ENCODE measurements at places on chromosomes 12 and 14. TPM values are rescaled to one million over a fixed set of nuclear protein-coding genes. Genes with fewer than 3 reads are reported as not detected.

DNA sequence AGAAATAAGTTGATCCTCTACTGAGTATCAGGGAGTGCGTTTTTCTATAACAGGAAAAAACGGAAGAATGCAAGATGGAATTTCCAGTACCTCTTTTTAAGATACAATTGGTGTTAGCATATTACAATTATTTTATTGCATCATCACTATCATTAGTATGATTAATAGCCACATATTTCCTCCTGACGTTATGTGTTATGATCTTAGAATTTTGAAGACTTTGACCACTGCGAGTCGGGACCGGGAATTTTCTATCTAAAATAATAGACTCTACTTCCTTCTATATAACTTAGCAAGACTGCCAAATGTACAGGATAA is 679 bp upstream of the SAV1 start:
- DNase-seq, result no peak

DNA sequence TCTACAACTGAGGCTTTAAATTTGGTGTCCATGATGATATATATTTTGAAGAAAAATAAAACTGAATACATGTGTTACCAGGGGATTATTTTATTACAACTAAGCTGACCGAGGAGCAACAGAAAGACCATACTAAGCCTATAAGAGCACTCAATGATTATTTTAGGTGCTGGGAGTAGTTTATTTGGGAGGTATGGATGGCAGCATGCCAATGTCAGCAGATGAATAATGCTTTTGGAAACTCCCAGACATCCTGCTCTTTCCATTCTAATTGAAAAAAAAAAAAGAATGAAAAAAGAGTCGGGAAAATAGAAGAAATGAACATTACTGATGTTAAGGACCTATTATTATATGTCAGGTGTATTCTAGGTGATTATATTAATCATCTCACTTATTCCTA is 441.2 kb downstream of the BTG1 start:
- DNase-seq, result no peak

GRCh38 chr12:44003721-44004120 is 167.8 kb downstream of the TMEM117 start:
- no peak for DNase-seq

- DNase-seq, result no peak
These were observed 9.8 kb downstream of the CYP46A1 start for GRCh38 chr14:99693918-99694317.

DNA sequence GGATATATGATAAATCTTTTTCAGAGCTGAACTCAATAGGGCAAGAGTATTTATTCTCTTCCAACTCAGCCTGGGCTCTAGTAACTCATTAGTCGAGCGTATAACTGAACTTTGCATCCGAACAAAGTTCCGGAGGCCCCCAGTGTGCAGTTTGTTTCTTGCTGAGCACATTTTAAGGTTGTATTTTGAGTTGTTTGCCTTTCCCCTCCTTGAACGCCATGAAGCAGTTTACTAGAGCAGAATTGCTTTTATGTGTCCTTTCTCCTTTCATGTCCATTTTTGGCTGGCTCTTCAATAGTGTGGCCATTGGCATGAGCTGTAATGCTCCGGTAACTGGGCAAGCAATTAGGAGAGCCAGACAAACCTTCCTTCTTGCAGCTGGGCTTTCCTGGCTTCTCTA is 105.3 kb downstream of the WIF1 start:
- DNase-seq, result no peak

DNA sequence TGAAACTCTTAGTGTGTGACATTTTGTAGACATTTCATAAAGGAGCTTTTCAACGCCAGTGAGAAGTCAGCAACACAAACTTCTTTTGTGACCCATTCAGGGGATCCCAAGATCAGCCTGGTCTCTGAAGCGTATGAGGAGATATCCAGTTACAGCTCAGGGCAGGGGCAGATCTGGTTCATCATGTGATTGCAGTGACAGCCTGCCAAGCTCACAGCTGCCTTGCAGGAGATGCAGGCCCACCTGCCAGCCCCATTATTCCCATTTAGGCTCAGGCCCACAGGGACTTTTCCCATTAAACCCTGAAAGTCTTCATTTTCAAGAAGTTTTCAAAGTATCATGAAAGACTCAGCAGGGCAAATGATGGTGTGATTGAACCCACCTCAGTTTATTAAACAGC is 38.3 kb downstream of the SRGAP1 start:
- no peak for DNase-seq

DNA sequence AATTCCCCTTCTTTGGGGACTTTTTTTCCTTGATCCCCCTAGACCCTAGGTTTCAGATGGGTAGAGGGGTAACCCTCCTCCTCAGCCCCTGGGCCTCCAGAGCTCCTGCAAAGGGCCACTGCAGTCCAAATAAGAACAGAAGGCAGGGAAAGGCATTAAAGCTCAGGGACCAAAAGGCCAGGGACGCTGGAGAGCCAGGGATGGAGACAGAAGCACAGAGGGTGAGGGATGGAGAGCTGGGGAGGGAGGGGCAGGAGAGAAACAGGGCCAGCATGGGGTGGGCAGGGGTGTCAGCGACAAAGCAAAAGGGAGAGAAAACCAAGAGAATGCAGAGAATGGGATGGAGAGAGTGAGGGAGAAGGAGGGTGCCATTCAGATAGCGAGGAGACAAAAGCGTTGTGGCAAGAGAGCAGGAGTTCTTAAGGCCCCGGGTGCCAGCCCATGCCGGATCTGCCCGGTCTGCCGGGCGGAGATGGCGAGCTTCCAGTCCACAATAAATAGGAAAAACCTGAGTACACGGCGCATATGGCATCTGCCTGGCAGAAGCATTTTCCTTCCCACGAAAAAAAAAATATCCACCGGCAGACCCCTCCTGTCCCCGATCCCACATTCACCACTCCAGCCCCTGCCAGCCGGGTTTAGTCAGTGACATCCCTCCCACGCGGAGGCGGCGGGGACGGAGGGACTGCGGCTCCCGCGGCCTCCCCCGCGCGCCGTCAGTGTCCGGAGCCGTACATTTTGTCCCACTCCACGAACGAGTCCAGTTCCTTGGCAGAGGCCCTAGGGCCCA is 28.6 kb downstream of the FIGNL2 start:
- DNase-seq, result no peak

DNA sequence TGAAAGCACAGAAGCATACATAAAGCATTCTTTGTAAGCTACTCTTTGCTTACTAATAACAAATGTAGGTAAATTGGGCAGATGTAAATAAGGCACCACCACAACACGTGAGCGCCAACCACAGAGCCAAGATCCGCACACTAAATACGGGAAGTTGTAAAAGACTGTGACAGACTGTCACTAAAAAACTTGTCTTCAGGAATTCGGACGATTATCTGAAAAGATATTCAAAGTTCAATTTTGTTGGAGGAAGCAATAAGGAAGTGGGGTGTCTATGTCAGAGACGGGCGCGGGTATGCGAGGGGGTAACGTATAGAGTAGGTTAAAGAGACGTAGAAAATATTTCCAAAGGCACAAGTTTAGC is 1.5 kb upstream of the HSP90B1 start:
- no peak for DNase-seq

GRCh38 chr14:22070119-22070982 is 396.7 kb upstream of the OR4E1 start:
- no peak for DNase-seq

GRCh38 chr12:13163868-13164635 is 32.5 kb upstream of the EMP1 start:
- DNase-seq, result no peak

- DNase-seq, result no peak
These were observed 676.1 kb upstream of the TMEM132C start for GRCh38 chr12:127590868-127591267.

DNA sequence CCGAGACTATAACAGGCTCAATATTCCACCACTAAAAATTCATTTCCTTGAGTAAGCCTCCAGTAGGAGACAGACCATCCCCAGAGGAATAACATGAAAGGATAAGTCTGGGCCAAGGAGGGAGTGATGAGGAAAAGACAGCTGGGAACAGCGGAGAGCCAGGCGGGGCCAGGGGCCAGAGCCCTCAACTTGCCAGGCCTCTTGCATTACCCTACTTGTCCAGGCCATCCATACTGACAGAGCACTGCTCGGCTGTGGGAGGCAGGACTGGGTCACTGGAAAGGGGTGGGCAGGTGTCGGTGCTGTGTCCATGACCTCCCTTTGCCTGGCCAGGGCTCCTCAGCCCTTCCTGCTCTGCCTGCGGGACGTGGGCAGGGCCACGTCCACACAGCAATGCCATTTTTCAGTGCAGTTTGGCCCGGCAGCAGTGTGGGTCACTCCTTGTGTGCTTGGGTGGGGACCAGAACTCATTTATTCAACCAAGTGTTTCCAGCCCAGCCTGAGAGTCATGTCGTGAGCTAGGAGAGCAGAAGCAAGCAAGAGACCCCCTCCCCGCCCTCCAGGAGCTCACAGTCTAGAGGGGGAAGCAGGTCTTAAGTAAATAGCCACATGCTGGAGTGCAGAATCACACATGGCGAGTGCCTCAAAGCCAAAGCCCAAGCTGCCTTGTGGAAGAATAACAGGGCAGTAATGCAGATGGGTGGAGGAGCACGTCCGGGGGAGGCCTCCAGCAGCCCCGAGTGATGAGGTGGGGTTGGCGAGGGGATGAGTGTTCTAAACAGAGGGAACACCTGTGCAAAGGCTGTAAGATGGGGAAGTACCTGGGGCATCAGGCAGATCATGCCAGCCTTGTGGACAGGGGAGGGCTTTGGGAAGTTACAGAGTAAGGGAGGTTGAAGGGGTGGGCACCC is 8.9 kb upstream of the FAIM2 start:
- DNase-seq, result no peak

- DNase-seq, result no peak
These were observed 8.8 kb upstream of the KCNK13 start for GRCh38 chr14:90053044-90053443.

DNA sequence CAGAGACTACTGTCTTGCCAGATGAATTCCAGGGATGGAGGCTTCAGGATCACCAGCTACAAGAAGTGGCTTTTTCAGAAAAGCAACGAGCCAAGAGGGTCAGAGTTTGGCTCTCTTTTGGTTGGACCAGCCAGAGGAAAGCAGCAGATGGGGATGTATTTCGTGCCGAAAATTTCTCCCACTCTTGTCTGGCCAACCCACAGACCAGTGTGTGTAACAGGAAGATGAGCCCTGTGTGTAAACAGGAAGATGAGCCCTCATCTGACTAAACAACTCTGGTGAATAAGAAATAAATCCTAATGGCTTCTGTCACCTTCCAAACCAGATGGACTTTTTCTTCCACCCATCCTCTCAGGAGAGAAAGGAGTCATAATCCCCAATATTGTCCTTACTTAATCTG is 13.1 kb downstream of the GPR68 start:
- DNase-seq, result no peak

DNA sequence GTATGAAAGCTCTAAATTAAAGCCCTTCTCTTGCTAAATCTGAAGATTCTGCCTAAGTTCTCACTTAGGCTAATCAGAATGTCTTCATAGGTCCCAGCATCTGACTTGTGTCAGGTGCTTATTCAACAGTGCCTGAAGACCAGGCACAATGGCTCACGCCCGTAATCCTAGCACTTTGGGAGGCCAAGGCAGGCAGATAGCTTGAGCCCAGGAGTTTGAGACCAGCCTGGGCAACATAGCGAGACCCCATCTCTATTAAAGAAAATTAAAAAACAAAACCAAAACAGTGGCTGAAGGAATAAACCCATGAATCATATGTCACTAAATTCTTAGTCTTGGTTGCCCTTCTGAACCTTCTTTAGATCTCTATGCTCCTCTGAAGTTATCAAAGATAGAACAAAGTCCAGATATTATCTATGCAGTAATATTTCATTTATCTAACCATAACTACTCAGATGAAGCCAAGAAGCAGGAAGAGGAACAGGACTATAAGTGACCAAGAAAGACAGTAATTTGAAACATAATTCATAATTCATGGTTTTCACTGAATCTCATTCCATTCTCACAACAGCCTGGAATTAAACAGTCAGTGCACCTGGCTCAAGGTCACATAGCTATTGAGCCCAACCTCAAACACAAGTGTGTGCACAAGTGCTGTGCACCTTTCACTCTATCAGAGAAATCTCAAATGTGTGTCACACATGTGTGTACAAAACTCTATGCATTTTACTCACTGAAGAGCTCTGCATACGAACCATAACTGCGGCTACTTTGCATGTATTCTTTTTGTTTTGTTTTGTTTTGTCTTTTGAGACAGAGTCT is 6.6 kb downstream of the SLC7A7 start:
- DNase-seq, result no peak

DNA sequence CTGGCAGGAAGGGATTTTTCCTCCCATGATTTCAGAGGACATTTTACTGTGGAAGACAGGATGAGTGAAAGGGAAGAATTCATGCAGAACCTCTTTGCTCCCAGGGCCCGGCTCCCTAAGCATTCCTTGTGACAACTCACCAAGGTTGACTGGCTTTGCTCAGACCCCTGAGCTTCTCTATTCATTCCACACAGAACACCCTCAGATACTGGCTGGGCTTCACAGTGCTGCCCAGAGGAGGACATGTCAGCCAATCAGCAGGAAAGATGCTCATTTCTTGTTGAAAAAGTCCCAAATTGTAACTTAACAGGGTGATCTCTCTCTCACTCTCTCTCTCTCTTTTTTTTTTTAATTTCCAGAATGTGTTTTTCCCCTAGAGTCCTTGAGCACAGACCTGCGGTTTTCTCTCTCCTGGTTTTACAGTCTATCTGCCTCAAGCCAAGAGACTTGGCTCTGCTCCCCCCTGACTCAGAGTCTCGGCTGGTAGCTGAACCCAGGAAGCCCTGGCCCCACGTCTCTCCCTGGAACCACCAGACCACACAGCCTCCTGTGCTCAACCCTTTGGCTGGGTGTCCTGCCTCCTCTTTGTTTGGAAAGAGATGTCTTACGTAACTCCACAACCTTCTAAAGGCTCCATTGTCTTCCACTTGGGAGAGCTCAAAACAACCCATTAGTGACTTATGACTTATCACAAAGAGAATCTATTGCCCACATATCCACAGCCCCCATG is 43.9 kb downstream of the SSPN start:
- DNase-seq, result peak; percentile 85

GRCh38 chr14:88870777-88871176 is 46.3 kb downstream of the TTC8 start:
- DNase-seq, result no peak

DNA sequence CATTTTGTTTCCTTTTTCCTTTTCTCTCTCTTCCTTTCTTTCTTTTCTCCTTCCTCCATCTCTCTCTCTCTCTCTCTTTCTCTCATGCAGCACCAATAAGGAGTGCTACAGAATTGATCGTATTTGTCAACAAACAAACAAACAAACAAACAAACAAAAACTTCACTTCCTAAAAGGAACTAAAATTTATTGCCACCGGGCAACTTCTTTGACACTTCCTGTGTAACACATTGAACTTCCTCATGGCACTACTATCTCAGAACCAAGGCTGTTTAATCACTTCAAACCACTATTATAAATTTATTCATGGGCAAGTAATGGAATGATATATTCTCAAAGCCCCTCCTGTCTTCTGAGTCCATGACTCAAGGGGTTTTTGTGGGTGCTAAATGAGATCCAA is 51.3 kb downstream of the SERPINA3 start:
- DNase-seq, result no peak

Gene CIDEB
- 34.5 TPM for total RNA-seq

Gene NGDN
- 45.6 TPM for total RNA-seq

Gene ARL1
- 46.8 TPM for total RNA-seq

Gene CLEC1B
- not detected for total RNA-seq

Gene MFAP5
- total RNA-seq, result 895 TPM
